ENCODE measurements at places on chromosomes 1 and 21. TPM values are rescaled to one million over a fixed set of nuclear protein-coding genes. Genes with fewer than 3 reads are reported as not detected.

- DNase-seq = no peak
- H3K36me3 ChIP-seq = peaks cover 5% of the 10 kb centered on the region
- no peak overlapping the region for H3K27ac ChIP-seq
These were observed 5.2 kb downstream of the MTARC1 start for GRCh38 chr1:220791956-220792355.

GRCh38 chr1:79899914-79900313 is 893.4 kb upstream of the ADGRL4 start:
- H3K27ac ChIP-seq = no peak overlapping the region
- no peak for DNase-seq
- H3K27me3 ChIP-seq = no peaks in the 10 kb centered on the region
- H3K4me1 ChIP-seq = no peaks in the 10 kb centered on the region

DNA sequence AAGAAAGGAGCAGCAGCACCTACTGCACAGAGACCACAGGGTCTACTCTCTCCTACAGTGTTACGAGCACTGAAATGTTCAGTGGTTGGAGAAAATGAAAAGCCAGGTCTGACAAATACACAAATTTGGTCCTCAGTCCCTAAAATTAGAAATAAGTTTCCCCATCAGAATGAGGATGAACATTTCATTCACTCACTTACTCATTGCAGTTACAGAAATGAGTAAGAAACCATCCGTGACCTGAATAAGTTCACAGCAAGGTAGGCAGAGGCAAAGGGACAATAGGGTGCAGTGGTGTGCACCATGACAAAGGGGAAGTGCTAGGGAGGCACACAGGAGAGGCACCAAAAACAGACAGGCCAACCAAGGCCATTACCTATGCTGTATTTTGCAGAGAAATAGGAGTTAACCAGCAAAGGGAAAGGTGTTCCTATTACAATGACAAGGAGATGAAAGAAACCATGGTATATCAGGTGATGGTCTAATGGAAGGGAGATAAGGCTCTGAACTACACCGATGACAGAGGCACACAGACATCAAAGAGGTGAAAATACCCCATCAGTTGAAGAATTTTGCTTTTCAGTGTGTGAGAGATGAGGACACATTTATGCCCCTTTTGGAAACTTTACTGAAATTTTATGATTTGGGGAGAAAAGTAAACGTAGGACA is 29.4 kb downstream of the VAV3 start:
- H3K4me3 ChIP-seq = no peak overlapping the region
- no peaks in the 10 kb centered on the region for H3K27me3 ChIP-seq
- H3K4me1 ChIP-seq = no peaks in the 10 kb centered on the region
- H3K36me3 ChIP-seq = no peaks in the 10 kb centered on the region
- H3K27ac ChIP-seq = no peak overlapping the region
- no peak for DNase-seq

DNA sequence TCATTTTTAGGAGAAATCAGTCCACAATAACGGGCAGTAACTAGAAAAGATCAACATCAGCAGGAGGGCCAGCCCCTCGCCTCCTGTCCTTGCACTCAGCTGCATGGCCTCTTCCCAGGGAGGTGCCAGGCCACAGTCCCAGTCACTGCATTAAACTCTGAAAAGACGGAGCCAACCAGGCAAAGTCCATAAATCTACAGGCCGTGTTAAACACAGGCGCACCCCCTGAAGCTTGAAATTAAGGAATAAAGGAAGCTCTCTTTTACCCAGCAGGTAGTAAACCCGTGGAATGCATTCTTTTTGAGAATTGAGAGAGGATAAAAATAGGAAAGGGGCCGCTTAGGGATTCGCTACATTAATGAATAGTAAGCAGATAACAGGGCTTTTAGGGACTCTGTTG is 18.4 kb downstream of the H6PD start:
- H3K36me3 ChIP-seq = peaks cover 45% of the 10 kb centered on the region
- no peak overlapping the region for H3K4me3 ChIP-seq
- peak overlapping the region; percentile 54 for H3K27ac ChIP-seq
- H3K4me1 ChIP-seq = peaks cover 48% of the 10 kb centered on the region
- no peak for DNase-seq
- no peaks in the 10 kb centered on the region for H3K27me3 ChIP-seq

The MATN1 gene
- total RNA-seq = 0.50 TPM

DNA sequence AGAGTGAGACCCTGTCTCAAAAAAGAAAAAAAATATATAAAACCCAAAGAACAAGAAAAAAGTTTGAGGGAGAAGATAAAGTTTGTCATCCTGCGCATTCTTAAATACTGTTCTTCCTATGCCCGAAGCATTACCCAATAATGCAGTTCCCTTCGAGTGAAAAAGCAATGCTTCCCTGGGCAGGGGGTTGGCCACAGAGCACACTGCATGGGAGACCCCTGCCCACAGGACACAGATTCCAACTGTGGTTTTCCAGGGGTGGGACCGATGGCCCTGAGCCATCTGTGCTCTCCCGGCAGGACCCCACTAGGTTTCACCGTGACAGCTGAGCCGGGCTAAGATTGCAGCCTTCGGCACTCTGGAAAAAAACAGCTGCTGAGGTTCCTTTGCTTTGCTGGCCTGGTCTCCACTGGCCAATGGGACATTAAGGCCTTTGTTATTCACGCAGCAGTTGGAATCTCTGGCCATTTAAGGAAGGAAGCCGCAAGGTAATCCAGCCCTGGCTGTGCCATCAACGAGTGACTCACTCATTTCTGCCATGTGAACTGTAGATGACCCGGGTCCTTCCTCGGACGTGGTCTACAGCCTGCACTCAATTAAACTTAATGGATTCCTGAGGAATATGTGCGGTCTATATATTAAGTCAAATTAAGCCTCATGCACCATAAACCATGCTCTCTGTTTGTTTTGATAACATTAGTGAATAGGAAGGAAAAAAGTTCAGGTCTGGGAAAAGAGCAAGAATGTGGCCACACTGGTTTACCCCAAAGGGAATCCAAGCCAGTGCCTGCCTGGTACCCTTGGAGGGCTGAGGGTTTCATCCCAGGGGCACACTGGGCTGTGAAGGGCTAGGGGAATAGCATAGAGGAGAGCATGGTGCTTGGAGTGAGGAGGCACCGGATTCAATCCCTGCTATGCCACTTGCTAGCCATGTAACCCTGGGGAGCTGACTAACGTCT is 163.2 kb downstream of the ZBTB18 start:
- H3K27ac ChIP-seq = no peak overlapping the region
- H3K27me3 ChIP-seq = no peaks in the 10 kb centered on the region
- no peaks in the 10 kb centered on the region for H3K36me3 ChIP-seq
- no peak for DNase-seq
- H3K4me3 ChIP-seq = no peak overlapping the region
- H3K4me1 ChIP-seq = peaks cover 11% of the 10 kb centered on the region

The SPATA46 gene
- not detected for total RNA-seq

The TDRD5 gene
- total RNA-seq = 0.88 TPM

GRCh38 chr1:167938080-167938636 is 1.3 kb upstream of the MPC2 start:
- H3K4me3 ChIP-seq = peak overlapping the region; percentile 9
- no peaks in the 10 kb centered on the region for H3K36me3 ChIP-seq
- H3K27ac ChIP-seq = no peak overlapping the region
- no peak for DNase-seq
- H3K27me3 ChIP-seq = no peaks in the 10 kb centered on the region

GRCh38 chr21:42653231-42654061 is at the start of gene PDE9A:
Gene PDE9A (plus strand): TSS chr21:42653621. CDS start chr21:42653815, 194 bp downstream.
- H3K4me1 ChIP-seq = peaks cover 73% of the 10 kb centered on the region
- H3K27ac ChIP-seq = peak within 1 kb of the TSS; percentile 91
- H3K36me3 ChIP-seq = peaks cover 25% of the 10 kb centered on the region
- H3K4me3 ChIP-seq = peak within 1 kb of the TSS; percentile 66

The GJA8 gene
- total RNA-seq = not detected

DNA sequence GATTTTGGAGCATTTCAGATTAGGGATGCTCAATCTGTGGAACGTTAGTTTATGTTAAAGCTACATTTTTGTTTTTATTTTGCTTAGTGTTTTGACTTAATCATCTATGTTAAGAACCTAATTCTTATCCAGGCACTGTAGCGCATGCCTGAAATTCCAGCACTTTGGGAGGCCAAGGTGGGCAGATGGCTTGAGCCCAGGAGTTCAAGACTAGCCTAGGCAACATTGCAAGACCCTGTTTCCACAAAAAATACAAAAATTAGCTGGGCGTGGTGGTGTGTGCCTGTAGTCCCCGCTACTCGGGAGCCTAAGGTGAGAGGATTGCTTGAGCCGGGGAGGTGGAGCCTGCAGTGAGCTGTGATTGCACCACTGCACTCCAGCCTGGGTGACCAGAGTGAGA is 23.4 kb downstream of the FNBP1L start:
- H3K4me3 ChIP-seq = no peak overlapping the region
- no peaks in the 10 kb centered on the region for H3K27me3 ChIP-seq
- H3K36me3 ChIP-seq = no peaks in the 10 kb centered on the region

The GNG12 gene
- total RNA-seq = 157 TPM

DNA sequence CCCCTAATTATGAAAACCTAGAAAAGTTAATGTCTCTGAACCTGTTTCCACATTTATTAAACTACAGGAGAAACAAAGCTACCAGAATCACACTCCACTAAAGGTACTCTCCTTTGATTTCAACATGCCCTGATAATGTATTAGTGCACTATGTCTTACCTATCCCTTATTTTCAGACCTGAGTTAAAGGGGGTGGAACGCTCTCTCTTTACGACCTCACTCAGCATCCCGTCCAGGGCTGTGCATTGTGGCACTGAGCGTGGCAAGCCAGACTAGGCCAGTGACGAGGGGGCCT is 678 bp downstream of the LSM10 start:
- H3K27me3 ChIP-seq = no peaks in the 10 kb centered on the region
- peaks cover 21% of the 10 kb centered on the region for H3K4me1 ChIP-seq
- H3K27ac ChIP-seq = peak overlapping the region; percentile 90
- H3K4me3 ChIP-seq = peak overlapping the region; percentile 91

The SYNC gene
- total RNA-seq = 17.2 TPM

DNA sequence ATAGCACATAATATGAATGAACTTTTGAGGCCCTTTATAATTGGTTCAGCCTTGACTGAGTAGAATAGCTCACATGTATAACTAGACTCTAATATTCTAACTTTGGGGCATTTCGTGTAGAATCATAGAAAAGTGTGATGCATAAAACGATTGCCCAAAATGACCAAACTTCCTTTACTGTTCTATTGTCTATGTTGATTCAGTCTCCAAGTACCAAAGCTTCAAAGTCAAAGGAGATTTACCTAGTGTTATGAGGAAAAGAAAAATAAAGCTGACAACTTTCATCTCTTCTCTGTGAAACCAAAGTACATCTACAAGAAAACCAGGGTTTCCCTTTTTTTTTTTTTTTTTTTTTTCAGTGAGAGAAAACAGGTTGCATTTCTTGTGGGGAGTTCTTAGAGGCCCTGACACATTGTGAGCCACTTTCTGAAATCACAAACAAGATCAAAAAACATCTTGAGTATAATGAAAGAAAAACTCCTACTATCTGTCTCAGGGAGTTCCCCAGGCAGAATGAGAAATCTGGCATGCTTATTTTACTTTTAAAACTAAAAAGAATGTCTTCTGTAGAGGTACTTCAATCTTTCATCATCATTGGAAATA is 183.4 kb downstream of the TNFSF18 start:
- H3K27me3 ChIP-seq = no peaks in the 10 kb centered on the region
- no peaks in the 10 kb centered on the region for H3K36me3 ChIP-seq
- H3K4me3 ChIP-seq = no peak overlapping the region
- DNase-seq = no peak
- H3K4me1 ChIP-seq = no peaks in the 10 kb centered on the region

- peaks cover 43% of the 10 kb centered on the region for H3K36me3 ChIP-seq
- H3K4me3 ChIP-seq = no peak overlapping the region
- no peaks in the 10 kb centered on the region for H3K27me3 ChIP-seq
These were observed 16.9 kb downstream of the SLC2A1 start for GRCh38 chr1:42941640-42942330.

GRCh38 chr1:211583011-211583992 is 4.3 kb upstream of the SLC30A1 start:
- H3K27me3 ChIP-seq = no peaks in the 10 kb centered on the region
- no peak for DNase-seq
- no peak overlapping the region for H3K27ac ChIP-seq
- H3K4me1 ChIP-seq = peaks cover 3% of the 10 kb centered on the region
- H3K36me3 ChIP-seq = no peaks in the 10 kb centered on the region
- H3K4me3 ChIP-seq = no peak overlapping the region

DNA sequence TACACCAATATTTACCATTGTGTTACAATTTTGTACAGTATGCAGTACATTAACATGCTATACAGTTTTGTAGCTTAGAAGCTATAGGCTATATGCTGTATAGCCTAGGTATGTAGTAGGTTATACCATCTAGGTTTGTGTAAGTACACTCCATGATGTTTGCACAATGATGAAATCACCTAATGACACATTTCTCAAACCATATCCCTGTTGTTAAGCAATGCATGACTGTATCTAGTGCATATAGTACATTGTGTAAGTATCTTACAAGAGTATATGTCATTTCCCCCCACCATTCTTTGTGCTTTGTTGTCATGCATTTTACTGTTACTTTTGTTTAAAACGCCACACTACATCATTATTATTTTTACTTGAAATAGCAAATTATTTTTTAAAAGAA is 65.7 kb upstream of the RNF11 start:
- H3K27ac ChIP-seq = no peak overlapping the region
- no peaks in the 10 kb centered on the region for H3K27me3 ChIP-seq
- H3K36me3 ChIP-seq = no peaks in the 10 kb centered on the region
- no peak for DNase-seq
- no peaks in the 10 kb centered on the region for H3K4me1 ChIP-seq
- no peak overlapping the region for H3K4me3 ChIP-seq

All from spinal cord (tissue), 10 donors.